ENCODE measurements at places on chromosomes 1 and 21.

DNA sequence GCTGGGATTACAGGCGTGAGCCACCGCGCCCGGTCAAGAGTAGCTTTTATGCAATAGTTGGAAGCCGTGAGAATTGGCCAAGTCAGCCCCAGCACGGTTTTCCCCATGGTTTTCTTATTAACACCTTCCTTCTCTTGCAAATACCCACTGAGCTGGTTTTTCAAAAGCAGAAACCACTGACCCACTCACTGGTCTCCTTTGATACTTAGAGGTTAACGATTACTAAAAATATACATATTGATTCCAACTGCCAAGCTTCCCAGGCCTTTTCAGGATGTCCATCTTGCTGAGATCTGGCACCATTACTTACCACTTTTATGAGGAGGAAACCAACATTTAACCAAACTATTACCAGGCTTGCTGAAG lies 25.9 kb upstream of the TARDBP start:
- no peak for DNase-seq

- no peak for DNase-seq
These were observed 24.0 kb upstream of the CDK18 start for GRCh38 chr1:205480349-205480985.

GRCh38 chr1:205338011-205338410 lies 16.5 kb upstream of the NUAK2 start:
- DNase-seq = no peak

DNA sequence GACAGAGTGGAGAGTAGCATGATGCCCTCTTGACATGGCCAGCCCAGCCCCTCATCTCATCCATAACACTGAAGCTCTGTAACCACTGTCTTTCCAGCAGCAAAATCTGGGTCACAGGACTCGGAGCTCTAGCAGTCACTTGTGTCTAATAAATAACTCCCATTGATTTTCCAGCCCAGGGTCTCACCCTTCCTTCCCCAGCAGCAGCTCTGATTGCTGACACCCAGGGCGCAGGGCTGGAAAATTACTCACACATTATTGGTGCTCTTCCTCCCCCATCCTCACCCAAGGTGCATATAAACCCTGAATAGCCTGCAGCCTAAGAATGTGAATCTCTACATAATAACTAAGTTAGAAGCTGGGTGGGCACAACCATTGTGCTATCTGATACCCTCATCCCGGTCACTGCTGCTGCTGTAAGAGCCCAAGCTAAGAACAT lies 21.1 kb upstream of the OR10J5 start:
- no peak for DNase-seq

GRCh38 chr21:31283025-31283424 lies 61.0 kb downstream of the TIAM1 start:
- DNase-seq = no peak

GRCh38 chr1:221602830-221603229 lies 139.1 kb downstream of the DUSP10 start:
- DNase-seq = no peak

DNA sequence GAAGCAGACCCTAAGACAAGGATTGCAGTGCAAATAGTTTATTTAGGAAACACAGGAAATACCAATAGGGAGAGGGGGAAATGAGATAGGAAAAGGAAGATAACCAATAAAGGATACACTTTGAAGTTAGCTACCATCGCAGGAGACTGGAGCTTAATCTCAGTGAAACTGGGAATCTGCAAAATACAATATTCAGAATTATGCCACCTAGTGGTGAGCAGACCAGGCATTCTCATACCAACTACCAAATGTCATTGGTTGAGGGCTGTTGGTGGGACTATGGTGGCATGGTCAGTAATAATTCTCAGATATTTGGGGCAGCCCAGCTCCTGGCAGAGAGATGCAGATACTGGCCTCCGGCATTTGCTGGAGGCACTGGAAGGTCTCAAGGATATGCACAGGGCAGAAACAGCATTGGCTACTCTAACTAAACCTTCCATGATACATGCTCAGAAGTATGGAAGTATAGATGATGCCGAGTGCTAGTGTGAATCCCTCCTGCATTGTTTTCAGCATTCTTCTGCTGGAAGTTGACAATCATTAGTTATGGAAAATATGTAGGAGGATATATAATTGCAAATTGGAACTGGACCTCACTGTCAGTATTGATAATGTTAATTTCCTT lies 11.8 kb upstream of the ZFP69B start:
- DNase-seq = peak; percentile 45

DNA sequence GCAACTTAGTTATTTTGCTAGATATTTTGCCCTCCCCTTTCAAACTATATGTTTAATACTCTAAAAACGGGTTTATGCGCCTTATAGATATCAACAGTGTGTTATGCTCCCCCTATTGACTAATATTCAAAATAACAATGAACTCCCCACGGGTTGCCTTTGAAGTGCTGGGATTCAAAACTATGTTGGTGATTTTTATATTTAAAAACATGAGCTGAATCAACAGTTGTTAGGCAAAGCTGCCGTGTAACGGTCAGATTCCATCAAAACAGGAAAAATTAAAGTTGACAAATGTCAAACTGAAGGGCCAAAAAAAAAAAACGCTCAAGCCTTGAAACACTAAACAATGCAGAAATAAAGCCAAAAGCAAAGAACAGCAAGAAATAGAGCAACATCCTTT lies 2.5 kb downstream of the TGFBR3 start:
- no peak for DNase-seq

DNA sequence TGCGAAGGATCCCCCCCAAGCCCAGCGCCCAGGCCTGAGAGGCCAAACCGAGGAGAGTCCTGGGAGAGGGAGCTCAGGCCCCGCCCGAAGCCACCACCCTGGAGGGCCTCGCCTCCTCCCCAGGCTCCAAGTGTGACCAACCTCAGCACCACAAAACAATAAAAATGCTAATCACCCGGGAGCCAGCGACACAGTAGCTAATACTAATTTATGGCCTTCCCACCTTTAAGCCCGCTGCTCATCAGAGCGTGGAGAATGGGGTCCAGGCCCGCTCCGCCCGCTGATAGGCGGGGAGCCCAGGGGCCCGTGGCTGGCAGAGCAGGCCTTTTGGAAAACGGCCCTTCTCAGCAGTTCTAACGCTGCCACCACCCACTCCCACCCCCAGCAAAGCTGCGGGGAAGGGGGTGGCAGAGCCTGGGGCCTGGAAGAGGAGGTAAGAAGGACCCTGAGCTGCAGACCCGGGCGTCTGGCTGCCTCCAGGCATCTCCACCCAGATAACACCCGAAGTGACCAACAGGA lies 20.4 kb upstream of the TAS1R2 start:
- no peak for DNase-seq

GRCh38 chr1:245953876-245954660 lies 553.0 kb downstream of the SMYD3 start:
- DNase-seq = no peak

GRCh38 chr1:9126511-9126910 lies 2.4 kb downstream of the GPR157 start:
- no peak for DNase-seq

GRCh38 chr21:23694390-23694789 lies 1912.9 kb downstream of the MRPL39 start:
- DNase-seq = no peak

DNA sequence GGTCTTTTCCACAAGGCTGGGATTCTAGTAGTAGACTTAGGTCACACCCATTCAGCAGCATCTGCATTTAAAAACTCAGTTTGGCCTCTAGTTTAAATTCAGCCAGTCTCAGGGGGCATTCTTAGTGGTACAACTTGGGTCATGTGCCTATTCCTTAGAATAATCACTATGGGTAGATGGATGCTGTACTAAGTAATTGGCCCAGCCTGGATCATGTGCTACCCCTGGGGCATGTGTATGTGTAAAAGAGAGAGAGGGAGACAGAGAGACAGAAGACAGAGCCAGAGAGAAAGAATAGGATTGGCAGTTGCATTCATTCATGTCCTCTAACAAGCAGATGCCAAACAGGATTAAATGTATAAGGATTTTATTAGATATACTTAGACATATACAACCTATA lies 13.6 kb upstream of the SYT14 start:
- DNase-seq = no peak

GRCh38 chr1:183218971-183219615 lies 33.0 kb downstream of the LAMC2 start:
- DNase-seq = no peak

GRCh38 chr1:22741118-22741517 lies 30.5 kb downstream of the EPHB2 start:
- no peak for DNase-seq

DNA sequence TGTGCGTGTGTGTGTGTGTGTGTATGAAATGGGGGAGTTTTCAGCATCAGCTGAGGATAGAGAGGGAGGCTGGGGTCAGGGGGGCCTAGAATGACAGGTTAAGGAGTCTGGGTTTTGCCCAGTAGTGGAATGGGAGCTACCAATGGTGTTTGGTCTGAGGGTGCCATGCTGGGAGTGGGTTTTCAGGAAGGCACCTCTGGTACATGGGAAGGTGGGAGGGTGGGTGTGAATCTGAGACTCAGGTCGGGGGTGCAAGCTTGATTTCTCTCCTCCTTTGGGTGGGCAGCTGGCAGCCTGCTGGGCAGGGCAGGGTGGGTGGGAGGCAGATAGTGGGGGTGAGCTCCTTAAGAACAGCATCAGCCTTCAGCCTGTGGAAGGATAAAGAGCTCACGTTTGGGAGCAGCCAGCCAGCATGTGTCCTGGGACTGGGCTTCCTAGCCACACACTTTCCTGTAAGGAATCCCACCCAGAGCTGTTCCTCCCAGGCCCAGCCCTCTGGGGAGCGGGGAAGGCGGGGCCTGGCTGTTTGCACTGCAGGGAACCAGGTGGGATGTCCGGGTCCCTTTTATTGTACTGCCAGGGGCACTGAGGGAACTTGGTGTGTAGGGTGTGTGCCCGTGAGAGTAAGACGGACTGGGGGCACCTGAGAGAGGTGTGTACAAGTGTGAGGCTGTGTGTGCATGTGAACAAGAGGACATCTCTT lies 152.8 kb downstream of the FOXD2 start:
- no peak for DNase-seq

GRCh38 chr1:64659478-64660138 lies 85.3 kb upstream of the RAVER2 start:
- no peak for DNase-seq

GRCh38 chr1:109912873-109913272 lies 2.2 kb downstream of the CSF1 start:
- no peak for DNase-seq

DNA sequence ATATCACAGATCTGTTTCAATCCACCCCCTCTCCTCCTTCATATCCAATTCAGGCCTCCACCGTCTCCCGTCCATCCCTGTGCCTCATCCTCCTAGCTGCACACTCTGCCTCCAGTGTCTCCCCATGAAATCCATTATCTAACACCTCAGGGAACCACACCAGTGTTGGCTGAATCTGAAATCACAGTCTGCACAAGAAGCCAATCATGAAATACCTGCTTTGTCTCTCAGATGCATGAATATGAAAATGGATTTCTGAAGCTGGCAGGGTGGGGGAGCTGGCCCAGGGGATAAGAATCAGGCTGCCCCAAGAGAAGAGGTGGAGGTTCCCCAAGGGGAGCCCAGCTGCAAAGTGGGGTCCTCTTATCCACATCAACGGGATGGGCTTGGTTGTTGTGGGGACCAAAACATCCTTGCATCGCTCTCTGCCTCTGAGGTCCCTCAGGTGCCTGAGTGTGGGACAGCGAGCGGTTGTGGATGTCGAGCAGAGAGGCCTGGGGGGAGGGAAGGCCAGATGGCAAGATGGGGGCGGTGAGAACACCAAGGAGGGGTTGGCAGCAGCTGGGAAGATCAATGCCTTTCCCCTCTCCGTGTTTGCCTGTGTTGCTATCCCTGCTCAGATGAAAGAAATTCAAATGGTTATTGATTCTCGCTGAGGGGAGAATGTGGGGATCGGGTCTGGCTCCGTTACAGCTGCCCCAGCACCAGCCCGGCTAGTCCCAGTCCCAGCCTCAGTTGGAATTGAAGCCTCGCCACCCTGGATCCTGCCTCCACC lies 237.3 kb upstream of the POU3F1 start:
- no peak for DNase-seq

- peak; percentile 18 for DNase-seq
These were observed 632 bp downstream of the PEX19 start for GRCh38 chr1:160284220-160284781.

DNA sequence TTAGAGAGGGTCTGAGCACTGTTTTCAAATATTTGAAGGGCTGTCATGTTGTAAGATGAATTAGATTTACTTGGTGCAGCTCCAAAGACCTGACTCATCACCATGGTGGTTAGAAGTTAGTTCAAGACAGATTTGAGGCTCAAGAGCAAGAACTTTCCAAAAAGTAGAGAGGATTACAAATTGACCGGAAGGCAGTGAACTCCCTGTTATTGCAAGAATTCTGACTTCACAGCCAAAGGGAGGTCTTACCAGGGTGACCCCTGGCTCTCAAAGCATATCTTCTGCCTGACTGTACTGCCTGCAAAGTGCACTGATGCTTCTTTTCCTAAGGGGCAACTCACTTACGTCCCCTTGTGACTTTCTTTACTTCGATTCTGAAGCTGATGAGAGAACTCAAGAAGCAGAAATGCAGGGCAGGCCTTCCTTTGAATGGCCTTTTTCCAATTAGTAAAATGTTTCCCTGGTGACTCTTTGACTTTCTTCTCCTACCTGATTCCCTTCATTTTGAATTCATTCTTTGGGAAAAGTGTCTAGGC lies 86.4 kb downstream of the NAV1 start:
- DNase-seq = no peak

GRCh38 chr1:22821027-22821426 lies 110.4 kb downstream of the EPHB2 start:
- no peak for DNase-seq

DNA sequence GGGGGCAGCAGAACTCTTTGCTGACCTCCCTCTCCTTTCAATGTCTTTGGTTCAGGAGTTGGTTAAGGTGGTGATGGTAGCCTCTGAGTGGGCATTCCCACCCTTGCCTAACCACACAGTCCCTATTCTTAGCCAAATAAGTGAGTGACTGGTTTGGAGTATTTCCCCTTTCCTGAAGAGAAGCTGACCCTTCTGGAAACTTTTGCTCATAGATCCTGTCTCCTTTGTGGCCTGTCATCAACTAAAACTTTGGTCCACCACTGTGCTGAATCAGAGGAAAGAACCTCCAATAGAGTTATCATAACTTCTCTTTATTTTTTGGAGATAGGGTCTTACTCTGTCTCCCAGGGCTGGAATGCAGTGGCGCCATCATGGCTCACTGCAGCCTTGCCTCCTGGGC lies 31.1 kb downstream of the C1orf21 start:
- DNase-seq = no peak

- no peak for DNase-seq
These were observed 56.8 kb downstream of the NFIA start for GRCh38 chr1:61138921-61139774.

GRCh38 chr1:116374353-116375147 lies 1.5 kb downstream of the ATP1A1 start:
- no peak for DNase-seq

GRCh38 chr1:75632350-75632949 lies 21.5 kb upstream of the SLC44A5 start:
- DNase-seq = peak; percentile 16

DNA sequence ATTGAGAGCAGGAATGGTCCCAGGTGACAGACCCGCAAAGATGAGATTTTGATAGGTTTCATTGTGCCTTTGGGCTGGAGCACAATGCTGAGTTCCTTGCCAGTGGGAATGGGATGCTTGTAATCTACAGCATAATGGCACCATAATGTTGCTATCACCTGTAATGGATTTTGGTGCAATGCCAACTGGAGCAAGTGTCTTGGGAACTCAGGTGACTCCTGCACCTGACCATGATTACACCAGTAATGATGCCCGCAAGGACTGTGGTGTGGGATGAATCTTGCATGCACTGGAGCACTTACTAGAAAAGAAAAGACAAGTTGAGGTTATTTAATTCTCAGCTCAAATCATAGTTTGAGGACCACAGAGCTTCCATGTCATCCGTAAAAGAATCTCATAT lies 96.7 kb downstream of the PTPRU start:
- DNase-seq = no peak

Data from HuH-7 (cell line).